SW480 (cell line): ENCODE measurements at places on chromosomes 4 and X.

- DNase-seq: no peak
Observed at GRCh38 chr4:107283587-107284559, 247.8 kb upstream of the DKK2 start.

DNA sequence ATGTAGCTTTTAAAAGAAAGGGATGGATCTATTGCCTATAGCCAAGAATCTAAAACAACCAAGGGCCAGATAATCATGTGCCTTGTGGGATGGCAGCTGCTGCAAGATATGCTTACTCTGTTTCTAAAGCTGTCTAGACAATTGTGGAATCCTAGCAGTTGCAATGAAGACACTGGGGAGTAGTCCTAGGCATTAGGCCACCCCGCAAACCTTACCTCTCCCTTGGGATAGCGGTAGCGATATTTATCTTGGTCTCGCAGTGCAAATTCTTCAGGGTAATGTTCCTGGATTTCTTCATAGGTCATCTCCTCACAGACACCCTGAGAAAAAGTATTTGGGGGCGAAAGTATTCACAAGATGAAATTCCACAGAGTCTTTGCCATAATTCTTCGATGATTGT lies 24.6 kb downstream of the TRO start:
- no peak for DNase-seq

- DNase-seq: peak; percentile 76
Observed at GRCh38 chrX:39895218-39896110, 202.3 kb downstream of the BCOR start.

GRCh38 chr4:158146736-158147135 lies 26.1 kb downstream of the GASK1B start:
- no peak for DNase-seq

GRCh38 chr4:151991001-151991883 lies 230.4 kb upstream of the GATB start:
- no peak for DNase-seq

DNA sequence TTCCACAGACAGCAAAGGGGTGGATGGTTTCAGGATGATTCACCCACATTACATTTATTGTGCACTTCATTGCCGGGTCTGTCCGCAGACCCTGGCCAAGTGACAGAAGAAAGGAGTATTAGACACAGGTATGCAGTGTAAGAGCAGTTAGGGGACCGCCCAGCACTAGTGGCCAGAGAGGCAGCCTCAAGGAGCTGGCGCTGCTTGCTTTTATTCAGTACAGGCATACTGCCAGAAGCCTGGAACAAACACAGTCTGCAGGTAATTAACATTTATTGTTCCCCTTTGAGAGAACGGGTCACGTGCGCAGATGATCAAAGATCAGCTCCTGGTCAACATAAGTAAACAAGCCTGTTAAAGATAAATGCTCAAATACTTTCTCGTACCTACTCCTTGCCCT lies 1639.0 kb upstream of the IGFBP7 start:
- DNase-seq: no peak

DNA sequence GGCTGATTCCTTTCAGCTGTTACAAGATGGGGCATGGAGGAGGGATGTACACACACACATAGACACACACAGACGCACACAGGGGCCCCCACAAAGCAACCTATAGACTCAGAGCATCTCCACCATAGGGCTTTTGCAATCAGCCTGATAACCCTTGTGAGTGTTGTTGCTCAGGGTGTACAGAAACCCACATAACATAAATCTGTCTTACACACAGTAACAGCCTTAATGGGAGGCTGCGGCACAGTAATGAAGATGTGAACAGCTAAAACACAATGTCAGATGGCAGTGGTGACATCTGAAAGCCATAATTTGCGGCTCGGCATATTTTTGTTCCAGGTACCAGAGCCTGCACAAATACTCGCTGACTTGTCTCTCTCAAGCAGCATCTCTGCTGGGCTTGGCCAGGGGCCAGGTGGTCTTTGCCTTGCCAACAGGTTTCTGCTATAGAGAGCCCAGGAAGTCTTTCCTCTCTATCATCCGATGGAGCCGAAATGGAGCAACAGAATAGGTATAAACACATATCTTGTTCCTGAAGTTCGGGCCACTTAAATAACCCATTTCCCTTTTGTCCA lies 357.2 kb upstream of the GATB start:
- no peak for DNase-seq

GRCh38 chr4:43776371-43776770 lies 672.2 kb downstream of the KCTD8 start:
- peak; percentile 2 for DNase-seq

GRCh38 chr4:35884714-35885480 lies 359.4 kb downstream of the ARAP2 start:
- DNase-seq: no peak

GRCh38 chr4:184444215-184444952 lies 30.0 kb downstream of the IRF2 start:
- DNase-seq: no peak

- no peak for DNase-seq
Observed at GRCh38 chrX:127112726-127113125, 293.2 kb downstream of the PRR32 start.

DNA sequence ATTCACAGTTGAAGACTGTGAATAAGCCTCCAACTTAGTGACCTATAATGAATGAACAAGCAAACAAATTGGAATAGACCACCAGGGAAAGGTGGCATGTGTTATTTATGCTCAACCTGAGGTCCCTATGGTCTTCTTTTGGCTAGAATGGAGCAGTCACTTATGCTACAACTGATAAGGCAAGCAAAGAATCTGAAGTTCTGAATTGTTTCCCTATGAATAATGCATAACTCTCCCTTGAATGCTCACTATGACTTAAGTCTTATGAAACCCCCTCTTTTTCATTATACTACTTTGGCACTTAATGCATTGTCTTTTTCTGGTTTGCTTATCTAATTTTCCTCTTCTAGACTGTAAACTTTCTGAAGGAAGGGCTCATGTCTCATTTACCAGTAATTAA lies 2.6 kb downstream of the GIMD1 start:
- no peak for DNase-seq

GRCh38 chr4:173535957-173536356 lies 5.9 kb upstream of the HAND2 start:
- DNase-seq: no peak

DNA sequence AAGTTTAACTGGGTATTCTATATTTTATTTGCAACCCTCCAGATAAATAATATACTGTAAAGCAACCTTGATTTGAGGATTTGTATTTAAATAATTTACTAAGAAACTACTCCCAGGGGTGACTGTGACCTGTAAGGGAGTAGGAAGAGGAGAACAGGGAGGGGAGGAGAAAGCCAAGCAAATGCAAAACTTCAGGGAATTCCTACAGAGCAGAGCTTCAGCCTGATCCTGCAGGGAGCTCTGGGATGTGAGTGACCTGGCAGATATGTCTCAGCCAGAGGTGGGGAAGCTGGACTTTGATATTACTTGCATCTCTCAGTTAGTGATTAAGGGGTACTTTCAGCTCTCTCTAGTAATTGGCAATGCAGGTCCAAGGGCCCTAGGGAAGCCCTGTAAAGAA lies 302.0 kb downstream of the FRMPD4 start:
- DNase-seq: no peak

DNA sequence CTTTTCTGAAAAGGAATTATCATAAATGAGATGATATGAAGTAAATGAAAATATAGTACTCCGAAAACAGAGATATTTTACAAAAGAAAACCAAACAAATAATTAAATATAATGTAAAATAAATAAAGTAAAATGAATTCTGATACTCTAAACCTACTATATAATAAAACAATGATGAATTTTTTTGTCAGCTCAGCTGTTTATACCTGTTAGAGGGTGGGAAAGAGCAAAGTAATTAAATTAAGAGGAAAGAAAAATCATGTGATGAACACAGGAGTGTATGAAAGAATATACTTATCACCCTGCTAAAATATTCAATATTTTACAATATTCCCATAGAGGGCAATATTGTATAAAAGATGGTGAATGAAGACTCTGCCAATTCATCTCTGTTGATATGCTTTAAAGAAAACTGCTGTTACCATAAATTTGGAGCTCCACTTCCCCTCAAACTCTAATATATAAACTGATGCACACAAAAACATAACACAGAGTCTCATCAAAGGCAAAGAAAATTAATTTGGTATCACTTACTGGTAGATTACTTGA lies 6.5 kb upstream of the NDST4 start:
- DNase-seq: peak; percentile 2

DNA sequence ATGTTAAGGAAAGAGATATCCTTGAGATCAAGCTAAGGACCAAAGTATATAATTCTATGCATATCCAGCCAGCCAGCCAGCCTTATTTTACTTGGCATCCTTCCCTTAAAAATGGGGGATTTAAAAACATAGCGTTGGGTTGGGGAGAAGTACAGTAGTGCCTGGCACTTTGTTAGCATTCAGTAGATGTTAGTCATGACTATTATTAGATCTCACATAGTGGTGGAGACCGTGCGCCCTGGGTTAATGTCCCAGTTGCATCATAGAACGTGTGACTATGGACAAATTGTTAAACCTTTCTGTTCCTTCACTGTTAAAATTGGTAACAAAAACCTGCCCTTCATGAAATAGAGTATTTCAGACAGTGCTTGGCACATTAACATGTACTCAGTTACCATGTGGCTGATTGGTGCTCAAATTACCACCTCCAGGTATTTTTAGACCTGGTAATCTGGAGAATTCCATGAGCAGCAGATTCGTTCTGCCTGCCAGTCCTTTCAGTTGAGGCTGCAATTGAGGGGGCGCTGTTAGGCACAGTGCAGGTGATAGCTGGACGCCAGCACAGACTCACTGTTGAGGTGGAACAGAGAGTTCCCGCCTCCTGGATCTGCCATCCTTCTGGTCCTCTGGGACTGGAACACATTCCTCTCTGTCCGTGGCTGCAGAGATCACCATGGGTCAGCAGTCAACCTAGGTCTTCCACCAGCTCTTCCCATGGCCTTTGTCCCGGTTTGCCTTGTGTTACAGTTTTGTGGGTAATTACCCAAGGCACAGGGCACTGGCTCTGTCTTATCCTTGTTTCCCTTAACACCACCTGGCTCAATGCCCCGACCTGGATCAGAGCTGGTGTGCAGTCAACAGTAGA lies 31.7 kb downstream of the RBBP7 start:
- no peak for DNase-seq

DNA sequence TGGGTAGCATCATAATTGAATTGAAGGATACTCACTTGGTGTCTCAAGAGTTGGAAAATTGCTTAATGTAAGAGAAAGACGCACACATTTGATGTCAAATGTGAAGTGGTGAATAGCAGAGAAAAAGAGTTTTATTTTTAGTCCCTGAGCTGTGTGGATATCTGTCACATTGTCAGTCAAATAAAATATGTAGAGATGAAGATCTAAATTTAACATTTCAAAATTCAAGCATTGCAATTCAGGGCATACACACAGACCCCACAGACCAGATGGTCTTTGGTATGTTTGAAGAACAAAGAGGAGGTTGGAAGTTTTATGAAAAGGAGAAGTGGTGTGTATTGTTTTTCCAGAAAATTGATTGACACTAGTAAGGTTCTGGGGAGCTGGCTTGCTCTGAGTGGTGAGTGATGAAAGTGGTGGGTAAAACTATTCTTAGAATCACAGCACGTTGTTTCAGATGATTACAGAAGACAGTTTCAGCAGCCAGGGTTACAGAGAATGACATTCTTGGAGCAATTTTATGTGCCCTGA lies 44.9 kb upstream of the BBS12 start:
- no peak for DNase-seq

DNA sequence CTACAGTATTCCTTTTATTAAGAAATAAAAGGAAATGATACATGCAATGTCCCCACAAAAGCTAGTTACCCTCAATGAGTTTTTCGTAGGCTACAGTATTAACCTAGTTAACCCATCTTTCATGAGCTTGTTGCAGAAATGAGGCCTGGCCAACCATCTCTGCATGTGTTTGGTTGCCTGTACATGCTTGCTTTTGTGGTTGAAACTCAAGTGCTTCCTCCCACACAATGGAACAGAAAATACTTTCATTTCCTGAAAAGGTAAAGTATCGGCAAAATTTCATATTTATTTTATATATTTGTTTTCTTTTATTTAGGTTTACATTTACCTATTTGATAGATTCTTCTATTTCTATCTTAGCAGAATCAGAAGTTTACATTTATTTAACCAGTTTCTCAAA lies 214.6 kb upstream of the FAM241A start:
- no peak for DNase-seq

DNA sequence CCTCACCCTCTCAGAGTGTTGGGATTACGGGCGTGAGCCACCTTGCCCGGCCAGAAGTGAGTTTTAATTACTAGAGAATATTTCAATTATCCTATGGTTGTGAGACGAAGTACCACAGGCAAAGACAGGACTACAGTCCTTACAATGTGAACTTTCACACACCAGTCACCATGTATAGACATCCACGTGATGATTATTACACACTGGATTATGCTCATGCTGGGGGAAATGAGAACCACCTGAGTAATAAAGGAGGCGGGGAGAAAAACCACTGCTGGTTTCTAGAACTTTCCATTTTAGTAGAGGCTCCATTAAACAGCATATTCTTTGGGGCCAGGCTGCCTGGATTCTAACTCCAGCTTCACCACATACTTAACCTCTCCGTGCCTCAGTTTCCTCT lies 42.5 kb upstream of the TLR2 start:
- no peak for DNase-seq

DNA sequence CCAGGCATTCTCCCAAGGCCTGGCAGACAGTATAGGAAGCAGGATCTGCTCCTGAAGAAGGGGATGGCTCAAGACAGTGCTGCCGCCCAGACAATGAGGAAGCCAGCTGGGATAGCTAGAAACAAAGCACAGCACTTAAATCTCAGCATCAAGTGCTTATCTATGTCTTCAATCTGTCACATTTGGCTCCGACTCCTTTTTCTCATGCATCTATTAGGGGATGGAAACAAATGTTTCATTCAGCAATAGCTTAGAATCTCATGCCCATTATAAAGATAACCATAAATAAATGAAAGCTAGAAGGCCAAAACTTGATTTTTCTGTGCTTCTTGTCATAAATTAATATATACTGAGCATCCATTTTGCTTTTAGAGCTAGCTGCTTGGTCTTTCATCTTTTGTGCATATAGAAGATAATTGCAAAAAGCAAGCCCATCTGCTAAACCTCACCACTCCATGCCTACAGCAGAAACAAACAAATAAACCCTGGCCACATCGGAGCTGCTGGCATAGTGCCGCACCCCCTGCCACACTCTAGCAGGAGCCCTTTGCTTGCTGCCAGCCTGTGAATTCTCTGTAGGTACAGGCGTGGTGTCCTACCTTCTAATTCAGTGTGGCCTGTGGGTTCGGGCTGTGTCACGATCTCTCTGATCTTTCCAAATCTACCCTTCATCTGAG lies 75.9 kb downstream of the AASDH start:
- DNase-seq: no peak

GRCh38 chr4:78145622-78146021 lies 88.5 kb downstream of the FRAS1 start:
- no peak for DNase-seq

DNA sequence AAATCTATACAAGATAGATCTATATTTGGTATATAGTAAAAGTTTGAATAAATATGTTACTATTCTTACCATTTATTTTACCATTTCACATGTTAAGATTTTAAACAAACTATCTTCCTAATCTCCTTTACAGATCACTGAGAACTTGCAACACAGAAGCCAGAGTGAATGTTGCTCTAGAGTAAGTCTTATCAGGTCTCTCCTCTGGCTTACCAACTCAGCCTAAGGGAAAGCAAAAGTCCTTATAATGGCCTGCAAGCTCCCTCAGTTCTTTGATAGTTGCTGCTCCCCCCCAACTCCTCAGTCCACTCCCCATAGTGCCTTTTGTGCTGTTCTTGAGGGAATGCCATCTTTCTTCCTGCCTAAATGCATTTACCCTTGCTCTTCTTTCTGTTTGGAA lies 25.7 kb upstream of the SLC7A11 start:
- no peak for DNase-seq
